ENCODE measurements at places on chromosomes 6 and 20. TPM values are rescaled to one million over a fixed set of nuclear protein-coding genes. Genes with fewer than 3 reads are reported as not detected.

The ZNF391 gene
- 2.7 TPM for total RNA-seq

The PRSS16 gene
- 5.2 TPM for total RNA-seq

The RAB44 gene
- not detected for total RNA-seq

The TMEM14B gene
- 253 TPM for total RNA-seq

The GTSF1L gene
- not detected for total RNA-seq

The DLGAP4 gene
- 17.4 TPM for total RNA-seq

The PTCHD4 gene
- total RNA-seq: 8.4 TPM

The DAAM2 gene
- 11.7 TPM for total RNA-seq

The FOXS1 gene
- not detected for total RNA-seq

The ZSCAN12 gene
- 1.8 TPM for total RNA-seq

Measured in SK-MEL-5 (cell line).